ENCODE measurements at places on chromosomes 16 and 17. TPM values are rescaled to one million over a fixed set of nuclear protein-coding genes. Genes with fewer than 3 reads are reported as not detected.

DNA sequence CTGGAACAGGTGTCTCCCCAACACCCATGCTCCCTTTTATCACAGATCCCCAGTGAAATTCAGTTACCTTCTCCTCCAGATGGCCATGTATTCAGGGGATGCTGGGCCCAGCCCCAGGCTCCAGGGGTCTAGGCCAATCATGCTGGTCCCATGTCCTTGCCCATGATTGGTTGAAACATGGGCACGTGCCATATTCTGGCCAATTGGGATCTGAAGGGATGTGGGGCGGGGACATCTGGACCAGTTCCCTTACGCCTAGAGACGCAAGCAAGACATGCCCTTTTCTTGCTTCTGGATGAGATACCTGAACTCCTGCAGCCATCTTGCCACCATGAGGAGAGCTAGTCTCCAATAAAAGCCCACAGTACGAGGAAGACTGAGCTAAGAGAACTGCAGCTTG lies 31.0 kb upstream of the ST6GALNAC1 start:
- no peak for DNase-seq

GRCh38 chr16:73209190-73209589 lies 161.3 kb upstream of the ZFHX3 start:
- DNase-seq: no peak

- DNase-seq: no peak
These were observed 34.6 kb downstream of the CYTH1 start for GRCh38 chr17:78747488-78747887.

DNA sequence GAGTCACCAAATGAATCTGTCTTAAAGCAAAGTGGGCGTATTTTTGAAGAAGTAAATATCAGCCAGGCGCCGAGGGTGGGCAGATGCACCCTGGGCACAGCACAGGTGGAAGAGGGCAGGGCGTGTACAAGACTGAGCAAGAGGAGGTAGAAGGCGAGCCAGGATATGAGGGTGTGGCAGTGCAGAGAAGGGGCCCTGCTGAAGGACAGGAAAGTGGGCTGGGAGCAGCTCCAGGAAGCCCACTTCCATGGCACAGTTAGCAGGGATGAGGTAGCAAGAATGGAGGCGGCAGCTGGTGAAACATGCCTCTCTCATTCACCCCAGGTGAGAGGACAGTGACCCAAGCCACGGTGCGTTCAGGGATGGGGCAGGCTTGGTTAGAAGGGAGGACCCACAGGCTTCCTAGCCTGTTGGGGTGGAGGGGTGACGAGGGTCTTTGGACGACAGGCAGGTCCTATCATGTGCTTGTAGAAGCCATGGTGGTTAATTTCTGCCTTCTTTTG lies 149.3 kb downstream of the CLEC16A start:
- DNase-seq: no peak

- DNase-seq: peak; percentile 30
These were observed 526 bp downstream of the MOSMO start for GRCh38 chr16:22008215-22009059.

DNA sequence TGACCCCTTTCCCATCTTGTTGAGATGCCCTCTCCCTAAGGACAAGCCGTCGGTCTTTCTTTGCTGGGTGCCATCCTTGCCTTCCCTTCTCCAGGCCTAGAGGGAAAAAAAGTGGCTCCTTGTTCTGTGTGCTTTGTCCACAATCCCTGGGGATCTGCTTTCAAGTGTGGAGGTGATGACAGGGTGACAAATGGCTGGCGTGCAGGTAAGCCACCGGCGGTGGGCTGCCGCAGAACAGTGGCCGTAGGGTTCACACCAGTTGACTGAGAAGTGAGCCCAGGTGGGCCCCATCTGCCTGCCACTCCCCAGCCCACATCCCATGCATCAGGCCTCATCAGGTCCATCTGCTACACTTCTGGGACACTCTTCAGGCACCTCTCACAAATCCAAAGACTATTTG lies 11.4 kb upstream of the CALB2 start:
- DNase-seq: no peak

DNA sequence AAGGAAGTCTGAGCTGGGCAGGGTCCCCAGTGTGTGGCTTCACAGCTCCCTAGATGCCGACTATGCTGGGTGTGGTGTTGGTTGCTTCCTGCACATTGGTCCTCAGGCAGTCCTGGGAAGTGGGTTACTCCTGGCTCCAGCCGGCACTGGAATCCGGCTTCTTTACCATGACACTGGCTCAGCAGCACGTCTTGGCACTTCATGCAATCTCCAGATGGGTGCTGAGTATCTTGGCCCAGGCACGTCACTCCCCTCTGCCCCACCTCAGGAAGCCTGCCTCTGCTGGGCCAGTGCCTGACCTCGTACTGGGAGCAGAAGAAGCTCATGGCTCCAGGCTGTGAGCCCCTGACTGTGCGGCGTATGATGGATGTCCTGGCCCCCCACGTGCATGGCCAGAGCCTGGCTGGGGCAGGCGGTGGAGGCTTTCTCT lies 24.5 kb downstream of the FCSK start:
- peak; percentile 44 for DNase-seq

- DNase-seq: no peak
These were observed 12.2 kb downstream of the ABCC1 start for GRCh38 chr16:15961571-15962090.

DNA sequence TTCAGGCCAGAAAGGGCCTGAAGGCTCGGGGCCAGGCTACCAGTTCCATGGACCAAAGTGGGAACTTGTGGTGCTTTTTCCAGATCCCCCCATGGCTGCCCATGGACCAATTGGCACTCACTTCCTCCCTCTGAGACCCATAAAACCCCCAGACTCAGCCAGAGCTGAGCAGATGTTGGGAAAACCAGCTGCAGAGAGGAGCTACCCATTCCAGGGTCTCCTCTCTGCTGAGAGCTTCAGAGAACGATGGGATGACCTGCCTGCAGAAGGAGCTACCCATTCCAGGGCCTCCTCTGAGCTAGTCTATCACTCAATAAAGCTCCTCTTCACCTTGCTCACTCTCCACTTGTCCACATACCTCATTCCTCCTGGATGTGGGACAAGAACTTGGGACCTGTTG lies 52.2 kb upstream of the MED9 start:
- DNase-seq: no peak

GRCh38 chr17:39525801-39526506 lies 64.7 kb downstream of the CDK12 start:
- no peak for DNase-seq

GRCh38 chr16:5575646-5576245 lies 478.2 kb upstream of the EEF2KMT start:
- DNase-seq: no peak

DNA sequence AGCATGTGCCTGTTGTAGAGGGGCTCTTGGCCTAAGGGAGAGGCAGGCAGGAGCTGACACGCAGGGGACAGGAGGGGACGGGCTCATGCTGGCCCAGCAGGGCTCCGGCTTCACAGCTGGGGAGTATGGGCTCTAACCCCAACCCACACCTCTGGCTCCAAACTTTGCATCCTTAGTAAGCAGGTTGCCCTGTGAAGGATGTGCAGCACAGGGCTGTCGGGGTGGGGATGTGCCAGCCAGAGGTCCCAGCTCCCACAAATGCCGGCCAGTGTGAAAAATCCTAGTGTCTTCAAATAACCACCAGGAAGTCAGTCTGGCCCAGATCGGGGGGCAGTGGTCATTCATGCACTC lies 14.0 kb upstream of the FAM83G start:
- DNase-seq: no peak

GRCh38 chr16:82040296-82040695 lies 5.2 kb downstream of the HSD17B2 start:
- DNase-seq: no peak

DNA sequence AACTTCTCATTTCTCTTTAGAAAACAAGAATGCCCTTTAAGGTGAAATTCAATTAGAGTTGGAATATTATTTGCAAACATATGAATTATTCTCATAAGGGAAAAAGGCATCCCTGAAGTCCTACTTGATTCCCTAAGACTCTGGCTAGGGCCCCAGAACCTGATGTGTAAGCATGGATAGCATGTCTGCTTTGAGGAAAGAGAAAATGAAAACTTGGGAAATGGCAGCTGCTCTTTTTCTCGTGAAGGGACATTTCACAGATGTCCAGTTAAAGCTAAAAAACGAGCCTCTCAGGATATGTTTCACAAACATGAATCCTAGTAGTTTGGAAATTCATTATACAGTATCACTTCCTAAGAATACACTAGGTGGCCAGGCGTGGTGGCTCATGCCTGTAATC lies 112.3 kb upstream of the CLEC3A start:
- DNase-seq: no peak

DNA sequence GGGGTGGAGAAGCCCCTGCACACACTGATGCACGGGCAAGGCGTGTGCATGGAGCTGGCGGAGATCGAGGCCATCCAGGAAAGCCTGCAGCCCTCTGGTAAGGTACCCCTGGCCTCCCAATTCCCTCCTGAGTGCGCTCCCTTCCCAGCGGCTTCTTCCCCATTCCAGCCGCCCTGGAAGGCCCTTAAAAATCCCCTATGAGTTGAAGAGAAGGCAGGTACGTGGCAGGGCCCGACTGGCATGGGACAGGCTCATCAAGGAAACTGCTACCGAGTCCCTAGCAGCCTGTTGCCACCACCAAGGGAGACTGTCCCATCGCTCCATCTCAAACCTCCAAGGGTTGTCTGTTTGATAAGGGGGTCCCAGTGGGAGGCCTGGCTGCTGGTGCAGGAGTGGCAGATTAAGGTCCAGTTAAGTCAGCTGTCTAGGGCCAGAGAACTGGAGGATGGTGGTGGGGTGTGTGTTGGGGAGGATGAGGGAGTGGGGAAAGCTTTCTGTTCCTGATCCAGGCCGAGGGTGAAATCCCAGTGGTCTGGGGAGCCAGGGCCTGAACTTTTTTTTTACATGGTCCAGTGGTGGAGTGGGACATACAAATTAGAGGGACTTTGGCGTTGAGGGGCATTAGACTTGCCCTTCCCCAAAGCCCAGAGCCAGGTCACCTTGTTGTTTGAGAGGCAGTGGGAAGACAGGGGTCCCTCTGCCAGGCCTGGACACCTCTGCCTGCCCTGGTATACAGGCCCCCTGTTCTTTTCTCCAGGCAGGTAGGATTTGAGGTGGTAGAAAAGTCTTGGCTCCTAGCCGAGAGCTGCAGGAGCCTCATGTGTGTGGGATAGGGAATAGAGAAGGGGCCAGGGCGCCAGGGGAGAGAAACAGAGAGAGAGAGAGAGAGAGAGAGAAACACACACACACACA lies 994 bp downstream of the IGFBP4 start:
- DNase-seq: peak; percentile 28

GRCh38 chr17:72120642-72121163 lies at the start of gene SOX9:
Gene SOX9, plus strand, starts transcription at chr17:72121020. Its CDS starts 372 bp downstream, at chr17:72121392.
- no peak for DNase-seq

- peak; percentile 48 for DNase-seq
These were observed 394 bp upstream of the CPD start for GRCh38 chr17:30378241-30378824.

GRCh38 chr17:6471531-6472465 lies 27.5 kb downstream of the PIMREG start:
- peak; percentile 67 for DNase-seq

GRCh38 chr17:12230481-12231354 lies 210.0 kb downstream of the MAP2K4 start:
- DNase-seq: no peak

GRCh38 chr16:28289048-28289447 lies 3.3 kb upstream of the SBK1 start:
- no peak for DNase-seq

GRCh38 chr16:80938004-80938878 lies 68.4 kb downstream of the CMC2 start:
- peak; percentile 99 for DNase-seq

GRCh38 chr17:8019166-8019565 lies 16.8 kb downstream of the GUCY2D start:
- DNase-seq: no peak

DNA sequence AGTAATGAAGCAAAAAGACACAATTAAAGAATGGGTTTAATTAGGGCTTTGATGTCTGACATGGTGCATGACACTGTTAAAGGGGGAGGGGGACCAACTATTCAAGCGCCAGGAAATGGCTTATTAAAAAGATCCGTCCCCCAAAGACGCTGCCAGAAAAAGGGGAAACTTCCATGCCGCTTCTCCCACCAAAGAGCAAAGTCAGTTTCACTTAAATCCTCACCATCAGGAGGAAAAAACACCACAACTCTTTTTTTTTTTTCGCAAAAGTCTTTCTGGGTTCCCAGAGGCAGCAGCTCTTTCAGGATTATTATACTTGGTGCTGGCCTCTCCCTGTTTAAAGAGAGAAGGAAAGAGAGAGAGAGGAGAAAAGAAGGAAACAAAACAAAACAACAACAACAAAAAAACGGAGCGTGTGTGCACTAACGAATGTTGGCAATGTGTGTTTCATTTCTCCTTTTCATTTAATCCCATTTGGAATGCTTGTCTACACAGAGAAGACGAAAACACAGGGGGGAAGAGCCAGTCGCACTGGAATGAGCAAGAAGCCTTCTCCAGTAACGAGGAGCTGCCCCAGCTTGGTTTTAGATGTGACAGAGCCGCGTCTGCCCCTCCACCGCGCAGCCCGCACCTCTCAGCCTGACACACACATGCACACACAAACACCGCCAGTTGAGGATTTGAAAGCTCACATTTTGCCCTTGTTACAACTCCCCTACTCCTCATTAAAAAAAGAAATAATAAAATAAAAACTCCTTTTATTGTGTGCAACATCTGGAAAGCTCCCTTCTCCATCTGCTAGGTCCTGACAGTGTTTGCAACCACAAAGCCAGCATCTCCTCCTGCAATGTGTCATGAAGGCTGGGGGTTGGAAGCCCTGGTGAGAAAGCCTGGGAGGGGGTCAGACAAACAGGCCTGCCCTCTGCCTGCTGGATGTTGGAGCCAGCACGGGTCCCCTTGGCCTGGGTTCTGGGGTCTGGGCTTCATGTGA lies 32.7 kb upstream of the AXIN2 start:
- peak; percentile 26 for DNase-seq

GRCh38 chr17:56083475-56083874 lies 69.8 kb upstream of the ANKFN1 start:
- no peak for DNase-seq

- no peak for DNase-seq
These were observed 8.5 kb downstream of the PRMT7 start for GRCh38 chr16:68319185-68319908.

DNA sequence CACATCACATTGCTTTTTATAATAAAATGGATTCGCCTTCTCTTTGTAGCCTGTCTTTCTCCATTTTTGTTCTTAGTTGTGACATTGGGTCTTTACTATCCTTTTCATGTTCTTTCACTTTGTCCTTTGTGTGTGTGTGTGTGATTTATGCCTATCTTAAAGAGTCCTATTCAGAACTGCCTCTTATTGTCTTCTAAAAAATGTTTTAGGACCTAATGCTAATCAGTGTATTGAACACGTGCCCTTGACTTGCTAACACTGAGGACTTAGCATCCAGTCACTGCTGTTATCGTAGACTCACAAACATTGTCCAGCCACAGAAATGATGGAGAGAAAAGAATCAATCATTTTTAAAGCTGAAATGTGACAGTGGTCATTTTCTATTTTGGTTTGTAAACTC lies 251.9 kb downstream of the CNTNAP4 start:
- no peak for DNase-seq

OSGIN1 gene
- 0.68 TPM for total RNA-seq

CD300H gene
- not detected for total RNA-seq

C16orf74 gene
- 12.4 TPM for total RNA-seq

EPOP gene
- 0.65 TPM for total RNA-seq

SYT17 gene
- total RNA-seq: 2.2 TPM

LGALS9B gene
- total RNA-seq: not detected

HAP1 gene
- total RNA-seq: 0.23 TPM

KRT24 gene
- total RNA-seq: not detected

KCNJ16 gene
- 1.7 TPM for total RNA-seq

Measured in dermis blood vessel endothelial cell (primary cell).